ENCODE measurements at places on chromosomes 2 and 18. TPM values are rescaled to one million over a fixed set of nuclear protein-coding genes. Genes with fewer than 3 reads are reported as not detected.

Gene AKAIN1
- not detected for total RNA-seq

- DNase-seq, result no peak
Observed at GRCh38 chr18:3094338-3094684, 81.4 kb upstream of the LPIN2 start.

DNA sequence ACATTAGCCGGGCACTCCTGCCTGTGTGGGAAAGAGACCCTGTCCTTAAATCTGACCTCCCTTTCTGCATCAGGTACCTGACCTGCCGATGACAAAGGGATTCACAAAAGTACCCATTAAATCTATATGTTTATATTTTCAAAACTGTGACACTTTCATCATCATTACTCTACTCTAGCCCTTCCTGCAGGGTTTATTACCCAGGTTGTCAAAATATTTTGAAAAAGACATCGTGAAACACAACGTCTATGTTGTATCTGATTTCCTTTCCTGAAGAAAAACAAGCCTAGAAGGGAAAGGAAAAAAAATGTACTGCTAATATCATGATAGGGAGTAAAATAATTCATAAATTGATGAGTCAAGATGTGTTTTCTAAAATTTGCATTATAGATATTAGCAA, 15.2 kb upstream of the KYNU start:
- no peak for DNase-seq

GRCh38 chr2:98807929-98808328, 77.0 kb upstream of the MGAT4A start:
- no peak for DNase-seq

- DNase-seq, result no peak
Observed at GRCh38 chr18:10946058-10946457, 203.3 kb downstream of the PIEZO2 start.
